Vagina (tissue), 2 donors: ENCODE measurements at places on chromosomes 3 and 15. TPM values are rescaled to one million over a fixed set of nuclear protein-coding genes. Genes with fewer than 3 reads are reported as not detected.

- DNase-seq = no peak
- no peak overlapping the region for H3K4me3 ChIP-seq
- H3K36me3 ChIP-seq = no peaks in the 10 kb centered on the region
- H3K4me1 ChIP-seq = no peaks in the 10 kb centered on the region
Observed at GRCh38 chr3:147049821-147050220, 356.5 kb downstream of the ZIC4 start.

Gene AHSG
- not detected for total RNA-seq

- H3K36me3 ChIP-seq = no peaks in the 10 kb centered on the region
- H3K4me1 ChIP-seq = no peaks in the 10 kb centered on the region
- H3K27ac ChIP-seq = no peak overlapping the region
- no peaks in the 10 kb centered on the region for H3K27me3 ChIP-seq
Observed at GRCh38 chr3:186888569-186888968, 41.8 kb upstream of the ST6GAL1 start.

- H3K27ac ChIP-seq = no peak overlapping the region
- H3K4me1 ChIP-seq = no peaks in the 10 kb centered on the region
- no peaks in the 10 kb centered on the region for H3K36me3 ChIP-seq
- no peak overlapping the region for H3K4me3 ChIP-seq
- H3K27me3 ChIP-seq = no peaks in the 10 kb centered on the region
Observed at GRCh38 chr3:112097378-112097777, 11.2 kb downstream of the C3orf52 start.

Gene TIPARP
- 44.0 TPM for total RNA-seq

DNA sequence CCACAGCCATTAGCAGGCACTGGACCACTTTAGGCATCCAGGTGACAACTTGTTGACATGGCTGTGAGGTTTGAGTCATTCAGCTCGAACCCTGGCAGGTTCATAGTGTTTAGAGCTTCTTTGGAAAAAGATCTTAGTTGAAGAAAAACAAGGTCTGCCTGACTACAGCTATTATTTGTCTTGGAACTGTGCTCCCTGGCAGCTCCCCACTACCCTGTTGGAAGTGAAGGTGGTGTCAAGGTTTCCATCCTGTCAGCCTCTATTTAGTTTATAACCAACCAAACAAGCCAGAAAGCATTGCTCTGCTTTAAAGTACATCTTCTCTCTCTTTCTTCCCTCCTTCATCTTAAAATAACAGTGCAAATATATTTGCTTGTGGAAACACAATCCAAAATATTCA lies 56.8 kb downstream of the KAT2B start:
- H3K36me3 ChIP-seq = no peaks in the 10 kb centered on the region
- no peaks in the 10 kb centered on the region for H3K4me1 ChIP-seq
- DNase-seq = no peak
- no peaks in the 10 kb centered on the region for H3K27me3 ChIP-seq
- no peak overlapping the region for H3K4me3 ChIP-seq

Gene DPPA2
- total RNA-seq = not detected

Gene INKA1
- 12.5 TPM for total RNA-seq

Gene POLQ
- total RNA-seq = 2.5 TPM

- no peak overlapping the region for H3K4me3 ChIP-seq
- no peaks in the 10 kb centered on the region for H3K4me1 ChIP-seq
- no peak for DNase-seq
- H3K27me3 ChIP-seq = peaks cover 6% of the 10 kb centered on the region
- no peak overlapping the region for H3K27ac ChIP-seq
- H3K36me3 ChIP-seq = no peaks in the 10 kb centered on the region
Observed at GRCh38 chr15:45136378-45136764, 6.6 kb downstream of the DUOX1 start.

DNA sequence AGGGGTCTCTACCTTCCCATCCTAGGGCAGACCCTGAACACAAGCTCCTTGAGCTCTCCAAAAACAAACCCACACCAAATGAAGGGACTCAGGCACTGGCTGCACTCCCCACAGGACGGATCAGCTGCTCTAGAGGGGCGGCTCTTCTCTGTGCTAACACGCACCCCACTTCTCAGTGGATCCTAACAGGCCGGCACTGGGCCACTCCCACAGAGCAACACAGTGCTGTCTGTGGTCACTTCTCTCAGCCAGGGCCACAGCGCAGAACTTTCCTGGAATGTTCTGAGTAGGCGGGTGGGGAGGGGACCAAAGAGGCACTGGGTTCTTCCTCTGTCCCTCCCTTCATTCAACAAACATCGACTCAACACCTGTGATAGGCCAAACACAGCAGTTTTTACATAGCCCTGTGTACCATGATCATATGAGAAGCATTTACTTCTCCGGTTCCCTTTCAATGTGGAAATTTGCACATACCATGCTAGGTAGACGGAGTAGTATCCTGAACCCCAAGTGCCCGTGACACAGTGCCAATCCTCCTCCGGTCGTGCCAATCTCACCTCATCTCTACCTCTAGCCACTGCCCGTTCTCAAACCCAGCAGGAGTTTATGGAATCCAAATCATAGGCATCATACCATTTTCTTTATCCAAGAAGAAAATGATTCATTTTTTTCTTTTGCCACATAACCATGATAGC lies 98.1 kb downstream of the LRIG1 start:
- no peak overlapping the region for H3K4me3 ChIP-seq
- no peak for DNase-seq
- no peaks in the 10 kb centered on the region for H3K36me3 ChIP-seq

- no peaks in the 10 kb centered on the region for H3K36me3 ChIP-seq
- H3K27me3 ChIP-seq = no peaks in the 10 kb centered on the region
Observed at GRCh38 chr3:151228666-151229040, 25.6 kb upstream of the GPR171 start.

Gene KLHDC8B
- total RNA-seq = 43.7 TPM

Gene GLDN
- 5.9 TPM for total RNA-seq

- H3K4me1 ChIP-seq = no peaks in the 10 kb centered on the region
- H3K27ac ChIP-seq = no peak overlapping the region
- H3K36me3 ChIP-seq = no peaks in the 10 kb centered on the region
- no peak for DNase-seq
- no peak overlapping the region for H3K4me3 ChIP-seq
Observed at GRCh38 chr3:150519026-150519425, 27.3 kb downstream of the SERP1 start.

Gene KIF15
- total RNA-seq = 2.2 TPM

DNA sequence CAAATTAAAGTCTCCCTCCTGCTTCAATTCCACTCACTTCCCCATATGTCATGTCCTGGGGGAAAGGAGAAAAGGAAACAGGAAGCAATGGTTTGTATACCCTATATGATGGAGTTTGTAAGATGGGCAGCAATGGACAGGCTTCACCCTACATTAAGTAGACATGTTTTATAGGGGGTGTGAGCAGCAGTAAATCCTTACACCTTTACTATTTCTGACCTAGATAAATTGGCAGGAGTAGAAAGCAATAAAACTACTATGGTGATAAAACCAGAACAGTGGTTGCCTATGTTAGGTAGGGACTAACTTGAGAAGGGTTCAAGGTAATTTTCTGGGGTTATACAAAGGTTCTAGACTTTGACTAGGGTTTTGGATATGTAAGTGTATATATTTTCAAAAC lies 301.7 kb downstream of the GBE1 start:
- H3K4me1 ChIP-seq = no peaks in the 10 kb centered on the region
- no peak overlapping the region for H3K27ac ChIP-seq
- no peaks in the 10 kb centered on the region for H3K27me3 ChIP-seq
- H3K36me3 ChIP-seq = no peaks in the 10 kb centered on the region
- no peak overlapping the region for H3K4me3 ChIP-seq

- H3K4me1 ChIP-seq = no peaks in the 10 kb centered on the region
- no peaks in the 10 kb centered on the region for H3K36me3 ChIP-seq
- no peak for DNase-seq
- H3K27me3 ChIP-seq = no peaks in the 10 kb centered on the region
Observed at GRCh38 chr3:149460117-149460516, 14.4 kb upstream of the TM4SF4 start.

DNA sequence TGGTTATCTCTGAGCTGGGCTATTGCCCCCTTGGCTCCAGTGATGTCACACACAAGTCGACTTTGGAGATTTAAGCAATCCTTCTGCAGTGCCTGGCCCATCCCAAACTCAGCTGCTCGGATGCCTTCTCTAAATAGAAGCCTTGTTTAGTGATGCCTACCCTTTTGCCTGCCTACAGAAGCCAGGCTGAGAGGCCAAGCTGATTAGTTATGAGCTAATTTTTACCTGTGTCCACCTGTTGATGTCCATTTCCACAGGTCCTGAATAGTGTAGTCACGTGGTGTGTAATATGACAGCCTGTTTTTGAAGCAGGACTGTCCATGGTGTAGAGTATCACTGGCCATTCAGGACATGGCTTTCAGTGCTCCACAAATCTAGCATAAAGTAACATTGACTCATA lies 45.5 kb downstream of the SSUH2 start:
- DNase-seq = no peak
- H3K27ac ChIP-seq = no peak overlapping the region
- H3K4me1 ChIP-seq = peaks cover 13% of the 10 kb centered on the region

Gene IRAK2
- 10.6 TPM for total RNA-seq

Gene SNRPN
- total RNA-seq = 79.6 TPM

Gene CHRFAM7A
- not detected for total RNA-seq
